ENCODE measurements at places on chromosomes 5 and 9.

DNA sequence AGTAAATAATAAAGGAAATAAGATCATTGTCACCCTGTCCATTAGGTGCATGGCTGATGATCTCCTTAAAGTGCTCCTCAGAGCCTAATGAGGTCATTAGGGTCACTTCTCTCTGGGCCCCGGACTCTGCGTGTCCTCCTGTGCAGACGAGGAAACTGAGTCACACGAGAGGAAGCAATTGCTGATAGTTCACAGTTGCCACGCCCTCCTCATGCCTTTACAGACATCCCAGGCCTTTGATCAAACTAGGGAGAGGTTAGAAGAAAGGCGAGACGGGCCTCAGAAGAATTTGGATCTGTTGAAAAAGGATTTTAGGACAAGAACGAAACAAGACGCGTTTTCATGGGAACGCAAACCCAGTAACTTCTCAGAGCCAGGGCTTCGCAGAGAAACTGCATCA lies 32.0 kb upstream of the MSX2 start:
- DNase-seq = no peak

DNA sequence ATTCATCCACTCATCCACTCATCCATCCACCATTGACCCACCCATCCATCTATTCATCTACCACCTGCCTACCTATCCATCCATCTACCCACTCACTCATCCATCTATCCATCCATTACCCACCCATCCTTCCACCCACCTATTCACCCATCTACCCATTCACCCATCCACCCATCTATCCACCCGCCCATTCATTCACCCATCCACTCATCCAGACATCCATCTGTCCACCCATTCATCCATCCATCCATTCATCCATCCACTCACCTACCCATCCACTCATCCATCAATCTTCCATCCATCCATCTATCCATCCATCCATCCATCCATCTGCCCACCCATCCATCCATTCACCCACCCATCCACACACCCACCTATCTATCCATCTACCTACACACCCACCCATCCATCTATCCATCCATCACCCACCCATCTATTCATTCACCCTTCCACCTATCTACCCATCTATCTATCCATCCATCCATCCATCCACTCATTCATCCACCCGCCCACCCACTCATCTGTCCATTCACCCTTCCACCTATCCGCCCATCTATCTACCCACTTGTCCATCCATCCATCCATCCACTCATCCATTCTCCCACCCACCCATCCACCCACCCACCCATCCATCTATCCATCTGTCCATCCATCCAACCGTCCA lies 23.2 kb downstream of the PSAT1 start:
- no peak for DNase-seq

GRCh38 chr5:67203701-67204074 lies 7.1 kb upstream of the CD180 start:
- no peak for DNase-seq

- DNase-seq = peak; percentile 58
Measured at GRCh38 chr5:112186401-112186990, 232.6 kb downstream of the EPB41L4A start.

- DNase-seq = no peak
Measured at GRCh38 chr5:76582230-76583162, 40.7 kb downstream of the F2RL2 start.

All from NCI-H524 (cell line).